ENCODE measurements at places on chromosomes 1 and 21.

GRCh38 chr1:170685166-170685565 lies 21.2 kb downstream of the PRRX1 start:
- no peak for DNase-seq

GRCh38 chr1:198015309-198015708 lies 98.1 kb downstream of the LHX9 start:
- DNase-seq: no peak

- DNase-seq: no peak
Measured at GRCh38 chr1:238499021-238499420, 608.3 kb upstream of the ZP4 start.

DNA sequence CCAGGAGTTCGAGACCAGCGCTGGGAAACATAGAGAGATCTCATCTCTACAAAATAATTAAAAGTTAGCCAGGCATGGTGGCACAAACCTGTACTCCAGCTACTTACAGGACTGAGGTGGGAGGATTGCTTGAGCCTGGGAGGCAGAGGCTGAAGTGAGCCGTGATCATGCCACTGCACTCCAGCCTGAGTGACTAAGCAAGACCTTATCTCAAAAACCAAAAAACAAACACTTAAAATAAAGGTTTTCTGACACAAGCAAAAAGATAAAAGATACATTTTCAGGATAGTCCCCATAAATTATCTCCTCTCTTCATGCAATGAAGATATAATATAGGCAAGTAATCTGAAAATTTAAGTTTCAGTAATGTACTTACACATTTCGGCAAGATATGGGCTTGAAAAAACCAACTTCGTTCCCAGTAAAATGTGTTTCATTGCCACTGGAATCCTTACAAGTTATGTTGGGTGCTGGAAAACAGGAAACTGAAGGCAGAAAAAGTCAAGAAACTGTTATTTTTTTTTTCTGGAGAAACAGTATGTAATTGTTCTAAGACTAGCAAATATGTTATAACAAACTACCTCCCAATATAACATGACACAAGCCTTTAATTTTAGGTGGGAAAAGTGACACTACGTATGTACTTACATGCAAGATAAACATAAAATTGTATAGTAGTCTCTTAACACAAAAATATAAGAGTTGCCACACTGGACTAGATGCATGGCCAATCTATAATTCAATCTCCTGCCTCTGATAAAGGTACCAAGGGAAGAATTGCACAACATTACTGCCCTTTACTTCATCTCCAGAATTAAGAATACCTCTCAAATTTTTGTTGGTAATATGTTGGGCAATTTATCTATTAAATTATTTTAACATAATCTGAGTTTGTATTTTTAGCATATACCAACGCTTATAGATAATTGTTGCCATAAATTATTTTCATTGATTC lies 15.7 kb downstream of the TM2D1 start:
- DNase-seq: no peak

DNA sequence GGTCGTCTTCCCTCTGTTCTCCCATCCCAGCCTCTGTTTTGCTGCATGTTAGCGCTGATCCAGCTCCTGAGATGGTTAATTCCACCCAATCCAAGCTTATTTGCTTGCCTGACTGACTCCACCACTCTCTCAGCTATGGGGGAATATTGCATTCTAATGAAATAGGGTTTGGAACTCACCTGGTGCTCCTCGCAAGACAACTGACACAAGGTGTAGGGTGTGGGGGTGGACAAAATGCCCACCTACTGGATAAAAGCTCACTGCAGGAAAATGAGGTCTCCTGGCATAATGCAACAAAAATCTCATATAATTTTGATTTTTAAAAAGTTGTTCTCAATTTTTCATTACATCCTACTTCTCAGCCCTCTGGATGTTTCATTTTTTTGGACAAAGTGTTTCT lies 259.0 kb downstream of the ZNF648 start:
- no peak for DNase-seq

GRCh38 chr1:39689214-39689613 lies 2.0 kb downstream of the HPCAL4 start:
- DNase-seq: no peak

DNA sequence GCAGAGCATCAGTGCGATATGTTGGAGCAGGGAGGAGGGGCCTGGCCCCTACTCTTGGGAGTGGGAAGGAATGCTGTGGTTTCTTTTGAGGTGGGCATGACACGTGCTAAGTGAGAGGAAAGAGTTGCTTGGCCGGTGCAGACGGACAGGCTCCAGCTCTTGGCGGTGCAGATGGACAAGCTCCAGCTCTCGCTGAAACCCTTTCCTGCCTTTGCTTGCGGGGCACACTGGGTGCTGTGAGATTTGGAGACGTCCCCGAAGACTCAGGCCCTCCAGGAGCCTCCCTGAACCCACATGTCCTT lies 15.9 kb downstream of the PDXK start:
- no peak for DNase-seq

DNA sequence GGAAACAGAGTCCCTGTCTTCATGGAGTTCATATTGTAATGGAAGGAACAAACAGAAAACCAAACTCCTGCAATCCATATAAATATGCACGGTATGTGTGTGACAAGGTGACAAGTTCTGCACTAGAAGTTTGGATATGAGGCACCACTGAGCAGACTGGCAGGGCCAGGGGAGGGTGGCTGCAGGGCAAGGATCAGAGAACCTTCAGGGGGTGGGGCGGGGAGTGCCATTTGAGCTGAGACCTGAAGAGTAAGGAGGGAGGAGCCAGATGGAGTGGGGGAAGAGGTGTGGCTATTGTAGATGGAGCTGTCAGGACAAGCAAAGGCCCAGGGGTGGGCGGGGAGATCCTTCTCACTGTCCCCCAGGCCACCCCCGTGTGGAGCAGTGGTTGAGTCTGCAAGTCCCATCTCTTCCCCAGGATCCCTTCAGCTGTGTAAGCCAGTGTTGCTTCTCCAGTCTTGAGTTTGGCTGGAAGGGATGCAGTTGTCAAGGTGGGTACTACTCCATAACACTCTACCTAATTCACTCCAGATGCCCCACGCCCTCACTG lies 76.4 kb downstream of the ATP5PO start:
- DNase-seq: no peak

- no peak for DNase-seq
Measured at GRCh38 chr1:152926091-152926490, 17.7 kb downstream of the IVL start.

Measured in mesenteric fat pad (tissue), 1 donor.